ENCODE measurements at places on chromosomes 12 and 14.

DNA sequence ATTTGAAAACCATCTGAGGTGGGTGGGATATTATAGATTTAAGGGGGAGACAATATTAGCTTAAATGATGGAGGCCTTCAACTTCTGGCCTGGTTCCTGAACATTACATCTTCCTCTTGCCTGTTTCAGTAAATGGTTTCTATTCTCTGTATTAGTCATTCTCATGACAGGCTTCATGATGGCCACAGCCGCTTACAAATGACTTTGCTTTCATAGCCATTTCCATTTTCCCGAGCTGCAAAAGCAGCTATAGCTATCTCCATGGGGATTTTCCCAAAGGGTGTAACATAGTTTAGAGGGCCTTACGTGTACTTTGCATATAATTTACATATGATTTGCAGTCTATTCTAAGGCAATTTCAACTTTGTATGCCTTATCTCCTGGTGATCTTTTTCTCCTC lies 121.8 kb downstream of the NRXN3 start:
- DNase-seq = no peak

DNA sequence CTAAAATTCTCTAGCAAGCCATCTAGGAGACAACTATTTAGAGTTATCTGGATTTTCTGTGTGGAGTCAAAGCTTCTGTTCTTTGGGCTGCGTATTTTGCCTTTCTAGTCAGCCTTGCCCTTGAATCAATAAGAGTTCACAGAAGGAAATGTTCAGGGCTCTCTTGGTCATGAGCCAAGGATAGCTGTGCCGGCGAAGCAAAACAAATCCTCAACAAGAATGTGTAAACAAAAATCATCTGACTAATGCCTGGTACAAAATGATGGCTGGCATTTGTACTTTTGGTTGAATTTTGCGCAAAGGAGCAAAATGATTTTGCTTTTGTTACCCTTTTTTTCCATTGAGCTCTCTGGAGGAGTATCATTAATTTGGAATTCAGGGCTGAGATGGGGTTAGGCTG lies 171.1 kb downstream of the DACT1 start:
- DNase-seq = no peak

DNA sequence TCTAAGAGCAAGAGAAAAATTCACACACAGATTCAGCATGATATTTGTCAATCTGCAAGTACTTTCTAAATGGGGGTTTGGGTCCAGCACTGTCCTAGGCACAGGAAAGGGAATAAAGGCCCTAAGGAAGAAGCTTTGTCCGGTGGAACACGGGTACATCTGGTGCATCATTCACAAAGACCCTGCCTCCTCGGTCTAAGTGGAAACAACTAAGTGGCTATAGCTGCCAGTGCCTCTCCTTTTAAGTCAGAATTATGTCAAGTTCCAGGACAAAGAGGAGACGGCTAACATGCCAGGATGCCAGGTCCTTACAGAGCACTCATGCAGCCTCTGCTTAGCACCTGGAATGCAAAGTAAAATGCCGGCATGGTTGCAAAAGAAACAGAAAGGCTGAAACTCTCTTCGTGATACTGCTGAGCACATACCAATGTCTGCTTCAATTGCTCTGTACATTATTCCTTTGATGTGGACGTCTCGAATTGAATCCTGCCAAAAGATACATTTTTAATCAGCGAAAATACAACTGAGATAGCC lies 47.5 kb downstream of the NT5DC3 start:
- DNase-seq = no peak

DNA sequence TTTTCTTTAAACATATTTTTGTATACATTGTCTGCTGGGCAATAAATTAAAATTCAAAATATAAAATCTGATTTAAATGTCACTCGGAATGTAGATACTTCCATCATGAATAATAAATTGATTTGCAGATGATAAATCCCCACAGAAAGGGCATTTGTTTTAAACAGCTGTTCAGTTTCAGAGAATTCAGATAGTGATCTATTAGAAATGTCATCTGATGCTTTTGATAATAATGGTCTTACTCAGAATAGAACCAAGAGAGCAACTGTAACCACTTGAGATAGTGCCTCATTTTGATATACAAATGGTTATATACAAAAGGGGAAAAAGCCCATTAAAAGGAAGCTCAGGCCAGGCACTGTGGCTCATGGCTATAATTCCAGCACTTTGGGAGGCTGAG lies 43.4 kb downstream of the CDK17 start:
- DNase-seq = no peak

GRCh38 chr12:105587237-105587636 lies 256.7 kb downstream of the C12orf75 start:
- DNase-seq = no peak
